ENCODE measurements at places on chromosomes 1 and 21.

DNA sequence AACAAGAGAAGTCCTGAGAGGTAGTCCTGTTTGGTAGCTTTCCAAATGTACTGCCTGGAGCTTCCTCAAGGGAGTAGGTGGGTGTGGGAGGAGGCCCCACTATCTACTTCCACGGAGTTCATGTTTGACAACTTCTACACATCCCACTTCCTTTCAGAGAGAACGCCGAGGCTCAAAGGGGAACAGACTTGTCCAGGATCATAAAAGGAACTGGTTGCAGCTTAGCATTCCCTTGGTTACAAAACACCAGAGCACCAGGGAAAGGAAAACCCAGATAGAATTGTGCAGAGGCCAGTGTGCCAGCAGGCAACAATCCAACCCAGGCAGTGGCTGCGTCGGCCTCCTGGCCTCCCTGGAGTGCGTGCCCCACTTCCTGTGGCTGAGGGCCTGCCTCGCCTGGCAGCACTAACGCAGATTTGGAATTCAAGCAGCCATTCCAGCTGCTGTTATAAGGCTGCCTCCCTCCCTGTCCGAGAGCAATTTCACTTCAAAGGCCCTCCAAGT is 4.2 kb upstream of the RAP1GAP start:
- DNase-seq: peak; percentile 87

- no peak for DNase-seq
Measured at GRCh38 chr21:34935452-34935851, 113.7 kb downstream of the RUNX1 start.

DNA sequence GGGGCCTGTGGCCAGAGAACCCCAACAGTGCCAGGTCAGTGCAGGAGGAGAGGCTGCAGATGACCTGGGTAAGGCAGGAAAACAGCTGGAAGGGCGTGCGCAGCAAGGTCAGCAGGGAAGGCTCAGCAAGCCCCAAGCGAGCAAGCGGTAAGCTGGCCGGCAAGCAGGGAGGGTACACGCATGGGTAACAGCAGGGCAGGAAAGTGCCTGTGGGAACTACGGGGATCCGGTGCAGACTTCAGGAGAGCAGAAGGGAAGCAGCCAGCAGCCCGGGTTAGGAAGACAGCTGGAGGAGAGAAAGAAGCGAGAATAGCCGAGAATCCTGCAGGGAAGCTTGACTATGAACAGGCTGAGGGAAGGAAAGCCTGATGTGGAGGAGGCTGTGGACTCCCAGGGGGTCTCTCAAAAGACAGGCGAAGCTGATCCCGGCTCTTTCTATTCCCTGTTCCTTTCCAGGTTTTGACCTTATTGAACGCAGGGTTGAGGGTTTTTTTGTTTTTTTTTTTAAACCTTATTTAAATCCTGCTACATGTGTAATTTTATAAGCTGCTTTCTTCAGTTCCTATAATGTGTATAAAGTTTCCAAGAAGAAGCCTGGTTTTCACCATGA is 20.9 kb downstream of the UMODL1 start:
- DNase-seq: no peak

- no peak for DNase-seq
Measured at GRCh38 chr1:110235834-110236682, 25.9 kb downstream of the KCNC4 start.

GRCh38 chr1:35222322-35223083 is 29.6 kb upstream of the SFPQ start:
- DNase-seq: no peak

- DNase-seq: no peak
Measured at GRCh38 chr1:110982320-110982719, 18.6 kb upstream of the LRIF1 start.

DNA sequence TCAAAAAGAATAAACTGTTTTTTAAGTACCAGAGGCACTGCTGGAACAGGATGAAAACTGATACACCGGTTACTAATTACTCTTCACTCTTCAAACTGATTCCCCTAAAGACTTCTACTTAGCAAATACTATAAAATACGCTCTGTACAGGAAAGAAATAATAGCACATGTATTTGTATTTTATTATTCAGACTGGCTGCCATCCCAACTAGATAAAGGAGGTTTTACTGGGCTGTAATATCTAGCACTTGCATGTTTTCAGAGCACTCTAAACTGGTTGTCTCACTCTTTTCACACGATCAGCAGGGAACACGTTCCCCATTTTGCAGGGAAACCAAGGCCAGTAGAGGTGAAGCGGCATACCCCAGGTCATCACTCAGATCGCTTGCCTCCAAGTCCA is 9.2 kb downstream of the SMIM12 start:
- DNase-seq: no peak

- no peak for DNase-seq
Measured at GRCh38 chr1:233672732-233673131, 58.8 kb downstream of the KCNK1 start.

GRCh38 chr1:156894001-156894400 is 483 bp downstream of the PEAR1 start:
- DNase-seq: no peak

GRCh38 chr1:227924833-227925574 is 22.7 kb downstream of the WNT9A start:
- no peak for DNase-seq

GRCh38 chr1:186904361-186904760 is 75.6 kb downstream of the PLA2G4A start:
- DNase-seq: no peak

- no peak for DNase-seq
Measured at GRCh38 chr1:155499953-155500639, 62.5 kb downstream of the ASH1L start.

- DNase-seq: peak; percentile 54
Measured at GRCh38 chr1:53642607-53643006, 96.4 kb downstream of the GLIS1 start.

- DNase-seq: peak; percentile 90
Measured at GRCh38 chr1:198156745-198157240, at the start of gene NEK7. TSS of gene NEK7 (plus strand) at chr1:198156998. CDS start at chr1:198232581, 75,583 bp downstream.

DNA sequence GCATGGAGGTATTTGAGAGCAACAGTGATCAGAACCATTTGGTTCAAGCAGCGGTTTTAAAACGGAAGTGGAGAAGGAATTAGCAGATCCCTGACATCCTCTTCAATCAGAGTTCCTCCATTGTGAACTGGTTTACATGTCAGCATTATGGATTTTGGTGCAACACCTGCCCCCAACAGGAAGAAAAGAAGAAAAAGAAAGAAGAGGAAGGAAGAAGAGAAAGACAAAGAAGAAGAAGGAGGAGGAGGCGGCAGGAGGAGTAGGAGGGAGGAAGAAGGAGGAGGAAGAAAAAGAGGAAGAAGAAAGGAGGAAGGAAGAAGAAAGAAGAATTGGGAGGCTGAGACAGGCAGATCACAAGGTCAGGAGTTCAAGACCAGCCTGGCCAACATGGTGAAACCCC is 17.4 kb downstream of the NDUFS5 start:
- no peak for DNase-seq

GRCh38 chr1:16720351-16721223 is 19.7 kb upstream of the RNU1-4 start:
- peak; percentile 73 for DNase-seq

DNA sequence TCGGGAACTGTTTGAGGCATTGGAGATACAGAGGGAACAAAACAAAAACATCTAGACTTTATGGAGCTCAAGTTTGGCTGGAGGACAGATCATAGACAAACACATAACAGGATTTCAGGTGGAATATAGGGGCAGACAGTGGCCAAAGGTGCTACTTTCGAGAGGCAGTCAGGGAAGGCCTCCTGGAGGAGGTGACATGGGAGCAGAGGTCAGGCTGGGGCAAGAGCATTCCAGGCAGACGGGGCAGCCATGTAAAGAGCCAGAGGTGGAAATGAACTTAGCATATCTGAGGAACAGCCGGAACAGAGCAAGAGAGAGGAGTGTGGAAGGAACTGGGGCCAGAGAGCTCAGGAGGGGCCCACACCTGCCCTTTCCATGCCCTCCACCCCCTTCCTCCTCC is 122.3 kb downstream of the DMRTB1 start:
- DNase-seq: no peak
